Occipital lobe (tissue), 3 donors: ENCODE measurements at places on chromosomes 12 and 14. TPM values are rescaled to one million over a fixed set of nuclear protein-coding genes. Genes with fewer than 3 reads are reported as not detected.

MUCL1 gene
- total RNA-seq = not detected

CCDC184 gene
- 17.0 TPM for total RNA-seq

OTX2 gene
- not detected for total RNA-seq

MIP gene
- total RNA-seq = 0.62 TPM

NELL2 gene
- 1,331 TPM for total RNA-seq

DEGS2 gene
- total RNA-seq = 1.4 TPM

AKAP3 gene
- 2.7 TPM for total RNA-seq

CD69 gene
- 0.62 TPM for total RNA-seq

PROX2 gene
- total RNA-seq = not detected

WNT1 gene
- total RNA-seq = not detected

SLC41A2 gene
- total RNA-seq = 190 TPM
